ENCODE measurements at places on chromosomes 7 and 10.

DNA sequence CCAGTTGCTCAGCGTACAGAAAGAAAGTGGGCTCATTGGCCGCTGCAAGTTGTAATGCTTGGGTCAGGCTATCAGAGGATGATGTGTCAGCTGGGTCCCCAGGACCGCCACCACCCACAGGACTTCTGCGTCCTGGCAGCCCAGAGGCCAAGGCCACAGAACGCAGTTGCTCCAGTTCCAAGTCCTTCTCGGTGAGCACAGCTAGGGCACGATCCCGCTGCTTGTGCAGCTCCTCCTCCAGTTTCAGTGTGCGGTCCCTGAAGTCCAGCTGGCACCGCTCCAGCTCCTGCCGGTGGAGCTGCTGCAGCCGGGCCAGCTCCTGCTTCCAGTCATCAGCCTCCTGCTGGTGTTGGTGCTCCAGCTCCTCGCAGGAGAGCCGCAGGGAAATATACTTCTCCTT, 3.0 kb downstream of the GCC1 start:
- peak; percentile 11 for DNase-seq

DNA sequence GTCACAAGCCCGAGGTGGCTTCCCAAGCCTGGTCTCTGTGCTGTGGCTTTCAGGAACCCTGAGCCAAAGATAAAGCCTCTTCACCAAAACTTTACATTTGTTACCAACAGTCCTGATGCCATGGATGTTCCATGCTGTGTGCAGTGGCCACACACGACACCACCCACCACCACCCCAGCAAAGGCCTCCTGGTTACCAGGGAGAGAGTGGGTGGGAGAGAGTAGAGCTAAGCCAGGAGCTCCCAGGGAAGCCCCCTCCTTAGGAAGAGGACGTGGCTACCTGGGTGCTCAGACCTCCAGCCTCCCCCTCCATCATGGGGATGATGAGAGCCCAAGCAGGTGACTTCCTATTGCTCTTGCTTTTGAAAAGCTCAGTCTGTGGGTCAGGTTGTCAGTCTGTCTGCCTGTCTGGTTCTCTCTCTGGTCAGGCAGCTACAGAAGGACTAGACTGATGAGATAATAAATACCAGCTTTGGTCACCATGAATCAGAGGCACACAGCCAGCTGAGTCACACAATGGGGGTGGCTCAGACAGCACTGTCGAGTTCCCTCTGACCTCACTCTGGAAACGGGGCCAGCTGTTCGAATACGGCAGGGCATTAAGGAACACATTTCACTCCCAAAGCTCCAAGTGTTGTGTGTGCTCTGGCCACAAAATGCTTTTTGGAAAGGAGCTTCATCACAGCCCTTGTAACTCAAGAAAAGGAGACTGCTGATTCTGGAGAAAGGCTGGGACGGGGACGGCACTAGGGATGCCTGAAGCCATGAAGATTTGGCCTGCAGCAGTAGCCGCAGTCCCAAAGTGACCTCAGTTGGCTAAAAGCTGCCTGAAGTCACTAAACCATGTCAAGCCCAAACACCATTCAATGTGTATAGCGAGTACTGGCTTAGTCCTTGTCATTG, 166.0 kb downstream of the FANK1 start:
- DNase-seq, result no peak

- DNase-seq, result no peak
Observed at GRCh38 chr7:16356301-16356958, 64.9 kb downstream of the CRPPA start.

GRCh38 chr7:32216759-32217158, 146.6 kb upstream of the PDE1C start:
- DNase-seq, result no peak

DNA sequence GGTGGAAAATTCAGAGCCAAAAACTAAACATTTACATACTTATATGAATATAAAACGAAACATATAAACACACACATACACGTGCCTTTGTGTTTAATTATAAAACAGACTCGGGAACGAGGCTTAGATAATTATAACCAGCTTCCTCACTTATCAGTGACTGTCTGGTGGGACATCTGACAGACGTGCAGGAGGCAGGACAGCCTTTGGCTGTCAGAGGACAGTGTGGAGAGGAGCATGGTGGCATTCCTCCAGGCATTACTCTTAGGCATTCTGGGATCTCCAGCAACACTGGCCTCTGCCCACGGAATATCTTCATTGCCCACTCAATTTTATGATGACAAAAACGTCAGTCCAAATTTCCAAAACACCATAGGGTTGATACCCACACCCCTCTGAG, 262.2 kb upstream of the NFE2L3 start:
- DNase-seq, result no peak

- DNase-seq, result no peak
Observed at GRCh38 chr7:33773053-33773452, 132.3 kb upstream of the BMPER start.

- DNase-seq, result no peak
Observed at GRCh38 chr10:75406462-75407223, 5.1 kb upstream of the ZNF503 start.

DNA sequence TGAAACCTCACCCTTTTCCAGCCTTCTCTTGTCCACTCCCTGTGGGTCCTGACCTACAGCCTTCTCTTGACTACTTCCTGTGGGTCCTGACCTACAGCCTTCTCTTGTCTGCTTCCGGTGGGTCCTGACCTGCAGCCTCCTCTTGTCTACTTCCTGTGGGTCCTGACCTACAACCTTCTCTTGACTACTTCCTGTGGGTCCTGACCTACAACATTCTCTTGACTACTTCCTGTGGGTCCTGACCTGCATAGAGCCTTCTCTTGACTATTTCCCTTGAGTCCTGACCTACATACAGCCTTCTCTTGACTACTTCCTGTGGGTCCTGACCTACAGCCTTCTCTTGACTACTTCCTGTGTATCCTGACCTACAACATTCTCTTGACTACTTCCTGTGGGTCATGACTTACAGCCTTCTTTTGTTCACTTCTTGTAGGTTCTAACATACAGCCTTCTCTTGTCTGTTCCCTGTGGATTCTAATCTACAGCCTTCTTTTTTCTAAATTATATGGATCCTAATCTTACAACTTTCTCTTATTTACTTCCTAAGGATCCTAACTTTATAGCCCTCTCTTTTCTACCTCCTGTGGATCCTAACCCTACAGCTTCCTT, 36.5 kb downstream of the C10orf71 start:
- DNase-seq, result no peak

GRCh38 chr7:2331707-2332106, 17.5 kb upstream of the SNX8 start:
- DNase-seq, result no peak

- DNase-seq, result no peak
Observed at GRCh38 chr7:40520986-40521738, 386.4 kb downstream of the SUGCT start.

DNA sequence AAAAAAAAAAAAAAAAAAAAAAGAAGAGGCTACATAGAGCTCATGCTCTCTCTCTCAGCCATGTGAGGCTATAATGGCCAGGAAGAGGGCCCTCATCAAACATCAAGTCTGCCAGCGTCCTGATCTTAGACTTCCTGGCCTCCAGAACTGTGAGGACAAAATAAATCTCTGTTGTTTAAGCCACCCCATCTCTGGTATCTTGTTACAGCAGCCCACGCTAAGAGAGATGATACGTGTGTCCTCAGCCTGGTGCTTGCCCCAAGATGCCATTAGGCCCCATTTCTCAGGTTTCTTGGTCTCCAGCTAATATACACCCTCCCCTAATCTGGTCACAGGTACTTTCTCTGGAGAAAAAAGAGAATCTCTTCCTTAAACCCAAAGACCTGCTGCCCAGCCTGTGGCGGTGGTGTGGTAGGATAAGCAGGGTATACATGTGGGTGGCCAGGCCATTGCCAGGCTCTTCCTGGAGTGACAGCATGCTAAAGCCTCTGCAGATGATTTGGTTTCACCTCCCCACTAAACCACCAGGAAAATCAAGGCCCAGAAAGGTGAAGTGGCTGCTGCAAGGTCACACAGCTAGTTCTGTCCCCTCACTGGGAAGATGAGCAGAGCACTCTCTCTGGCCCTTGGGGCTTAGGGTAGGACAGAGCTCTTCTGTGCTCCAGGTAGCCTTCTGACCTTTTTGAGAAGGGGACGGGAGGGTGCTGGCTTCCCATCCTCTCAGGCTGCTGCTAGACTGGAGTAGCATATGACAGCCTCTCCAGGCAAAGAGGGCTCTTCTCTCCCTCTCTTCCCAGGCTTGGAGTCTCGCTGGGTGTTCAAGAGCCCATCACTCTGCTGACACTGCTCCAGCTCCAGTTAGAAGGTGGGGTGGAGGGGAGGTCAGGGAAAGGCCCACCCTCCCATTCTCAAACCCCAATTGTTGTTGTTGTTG, 5.2 kb downstream of the SPOCK2 start:
- DNase-seq, result no peak

GRCh38 chr10:113555751-113556150, 2.9 kb downstream of the HABP2 start:
- no peak for DNase-seq

DNA sequence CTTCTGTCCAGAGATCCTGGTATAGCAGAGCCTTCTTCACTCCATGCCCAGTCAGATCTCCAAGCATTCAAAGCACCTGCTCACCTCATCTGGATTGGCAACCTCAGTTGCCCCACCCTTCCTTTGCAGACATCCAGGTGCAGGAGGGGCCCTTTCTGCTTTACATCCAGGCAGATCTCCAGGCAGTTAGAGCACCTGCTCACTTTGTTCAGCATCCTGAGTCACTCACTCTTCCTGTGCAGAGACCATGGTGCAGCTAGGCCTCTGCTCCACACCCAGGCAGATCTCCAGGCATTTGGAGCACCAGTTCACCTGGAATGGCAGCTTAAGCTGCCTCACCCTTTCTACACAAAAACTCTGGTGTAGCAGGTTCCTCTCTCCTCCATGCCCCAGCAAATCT, 153.1 kb downstream of the CDK14 start:
- no peak for DNase-seq

- DNase-seq, result no peak
Observed at GRCh38 chr7:36227223-36227622, 74.2 kb downstream of the EEPD1 start.

GRCh38 chr10:74794531-74794930, 31.9 kb upstream of the KAT6B start:
- no peak for DNase-seq
